ENCODE measurements at places on chromosomes 6 and 20.

GRCh38 chr6:27650620-27651370 is 177.9 kb upstream of the ZNF184 start:
- ATAC-seq: peak; percentile 37

GRCh38 chr20:31475472-31476293 is 595 bp downstream of the REM1 start:
- no peak for ATAC-seq

GRCh38 chr6:168012431-168013249 is 15.2 kb downstream of the KIF25 start:
- ATAC-seq: no peak

GRCh38 chr20:17570347-17571152 is 675 bp downstream of the DSTN start:
- peak; percentile 53 for ATAC-seq

- no peak for ATAC-seq
Observed at GRCh38 chr6:141992109-141992508, 140.6 kb upstream of the GJE1 start.

DNA sequence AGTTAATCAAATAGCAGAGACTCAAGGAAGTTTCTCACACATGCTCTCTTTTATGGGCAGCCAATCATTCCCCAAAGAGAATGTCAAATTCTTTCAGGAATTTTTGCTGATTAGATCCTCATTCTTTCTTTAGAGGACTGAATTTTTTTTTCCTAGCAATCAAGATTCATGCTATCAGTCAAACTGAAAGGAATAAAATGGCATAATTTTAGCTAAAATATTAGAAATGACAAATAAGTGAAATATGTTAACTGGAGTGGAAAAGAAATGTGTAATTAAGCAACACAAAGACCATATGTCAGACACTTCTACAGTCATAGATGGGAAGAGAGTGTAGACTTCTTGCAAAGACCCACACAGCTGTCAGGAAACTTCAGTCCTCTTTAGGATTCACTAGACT is 242.3 kb upstream of the RNF217 start:
- no peak for ATAC-seq

- no peak for ATAC-seq
Observed at GRCh38 chr20:58251348-58251978, 23.0 kb upstream of the ANKRD60 start.

DNA sequence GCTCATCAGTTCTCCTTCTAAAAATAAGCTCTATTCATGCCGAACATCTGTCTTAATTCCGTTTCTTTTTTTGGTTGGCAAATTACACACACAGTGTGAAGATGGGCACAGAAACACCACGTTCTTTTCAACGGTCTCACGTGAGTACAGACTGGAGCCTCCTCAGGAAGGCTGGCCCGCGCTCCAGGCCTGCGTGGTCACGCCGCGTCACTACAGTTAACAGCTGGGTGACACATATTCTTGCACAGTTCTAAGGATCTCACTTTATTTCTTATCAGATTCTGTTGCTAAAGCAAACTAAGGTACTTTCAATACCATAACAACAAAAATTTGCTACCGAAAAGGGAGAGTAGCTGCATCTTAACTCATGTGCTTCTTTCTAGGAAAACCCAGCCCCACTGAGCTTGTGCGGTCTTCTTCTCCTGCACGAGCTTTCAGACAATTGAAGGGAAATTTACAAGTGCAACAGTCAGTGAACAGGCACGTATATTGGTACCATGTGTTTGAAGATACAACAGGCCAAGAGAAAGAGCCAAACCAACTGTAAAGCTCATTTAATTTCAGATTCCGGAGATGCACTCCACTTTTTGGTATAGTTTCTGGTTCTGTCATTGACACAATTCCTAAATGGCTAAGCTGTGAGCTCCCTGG is 55.6 kb upstream of the MPC1 start:
- ATAC-seq: no peak

GRCh38 chr6:159084493-159085091 is 39.8 kb upstream of the TAGAP start:
- ATAC-seq: no peak

DNA sequence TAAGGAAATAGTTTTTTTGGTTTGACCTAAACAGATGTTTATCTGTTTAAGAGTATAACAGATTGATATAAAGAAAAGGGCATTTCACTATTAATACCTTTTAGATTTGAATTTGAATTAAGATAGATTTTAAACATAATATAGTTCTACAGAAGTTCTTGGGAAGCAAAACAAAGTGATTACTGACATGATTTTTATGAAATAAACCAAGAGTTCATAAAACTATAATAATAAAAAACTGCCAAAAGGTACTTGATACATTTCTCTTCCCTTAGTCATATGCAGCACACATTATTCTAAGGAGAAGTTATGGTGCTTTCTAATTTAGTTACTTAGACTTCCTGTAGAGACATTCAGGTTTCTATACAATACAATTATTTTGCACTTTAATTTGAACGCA is 9.6 kb downstream of the STXBP5 start:
- ATAC-seq: no peak

- peak; percentile 76 for ATAC-seq
Observed at GRCh38 chr20:45301824-45302271, 4.8 kb upstream of the RBPJL start.

GRCh38 chr20:53711333-53712211 is 117.9 kb upstream of the ZNF217 start:
- ATAC-seq: no peak

DNA sequence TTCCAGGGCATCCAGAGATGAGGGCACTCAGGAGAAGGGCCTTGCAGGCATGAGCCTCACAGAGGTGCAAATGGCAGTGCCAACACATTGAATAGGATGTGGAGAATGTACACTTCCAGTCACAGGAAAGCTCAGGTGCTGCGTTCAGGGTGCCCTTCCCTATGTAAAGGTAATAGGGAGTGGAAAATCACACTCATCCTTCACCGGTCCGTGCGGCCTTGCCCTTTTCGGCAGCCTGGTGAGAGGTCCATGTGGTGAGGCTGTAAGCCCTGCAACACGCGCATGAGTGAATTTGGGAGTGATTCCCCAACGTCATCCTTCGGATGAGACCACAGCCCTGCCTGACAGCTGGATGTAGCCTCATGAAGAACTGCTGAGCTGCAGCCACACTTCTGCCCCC is 43.0 kb upstream of the RPS6KA2 start:
- ATAC-seq: no peak

GRCh38 chr6:52494298-52495072 is 74.3 kb downstream of the EFHC1 start:
- peak; percentile 22 for ATAC-seq

- ATAC-seq: peak; percentile 72
Observed at GRCh38 chr20:856361-856775, 22.9 kb downstream of the FAM110A start.

- no peak for ATAC-seq
Observed at GRCh38 chr6:95208621-95209020, 368.7 kb upstream of the MANEA start.

- no peak for ATAC-seq
Observed at GRCh38 chr6:81589465-81590313, 162.8 kb downstream of the TENT5A start.

- ATAC-seq: no peak
Observed at GRCh38 chr6:149559389-149559788, 6.8 kb upstream of the GINM1 start.

GRCh38 chr20:62710886-62711702 is 2.5 kb downstream of the NTSR1 start:
- ATAC-seq: peak; percentile 81

DNA sequence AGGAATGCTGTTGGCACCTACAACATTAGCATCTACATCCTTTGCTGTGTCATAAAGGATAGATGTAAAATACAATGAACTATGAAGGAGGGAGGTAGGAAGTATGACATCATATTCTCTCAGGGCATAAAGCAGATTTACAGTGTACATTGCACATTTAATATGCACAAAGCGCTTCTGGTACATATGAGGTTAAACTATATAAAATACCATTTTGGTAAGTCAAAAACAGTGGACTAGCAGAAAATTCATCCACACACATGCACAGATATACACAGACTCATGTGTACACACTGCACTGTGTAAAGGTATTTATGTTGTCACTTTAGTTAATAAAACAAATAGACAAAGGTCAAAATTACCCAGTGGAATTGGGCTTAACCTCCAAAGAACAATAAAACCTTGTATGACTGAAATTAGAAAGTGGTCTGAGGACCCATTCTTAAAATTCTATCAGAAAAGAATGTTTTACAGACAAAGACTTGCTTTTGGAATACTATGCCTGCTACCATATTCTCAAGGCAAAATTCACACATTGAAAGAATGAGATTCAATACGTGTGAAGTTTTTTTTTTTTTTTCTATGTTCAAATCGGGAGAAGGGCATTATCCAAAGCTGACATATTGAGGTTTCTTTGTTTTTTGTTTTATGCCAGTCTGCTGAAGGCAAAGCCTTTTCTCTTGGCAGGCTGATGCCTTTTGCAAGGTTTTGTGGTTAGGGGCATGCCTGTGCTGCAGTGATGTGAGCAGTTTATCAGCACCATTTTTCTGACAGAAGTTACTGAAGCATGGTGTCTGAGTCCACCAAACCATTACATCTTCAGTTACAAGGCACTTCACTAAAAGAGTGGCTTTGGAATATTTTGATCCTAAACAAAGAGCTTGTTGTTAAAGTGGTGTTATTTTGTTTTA is 199.0 kb downstream of the PLCB1 start:
- no peak for ATAC-seq

GRCh38 chr6:38715016-38715689 is at the start of gene DNAH8:
Gene DNAH8, plus strand, starts transcription at chr6:38715311. Its CDS starts 7,499 bp downstream, at chr6:38722810.
- ATAC-seq: peak; percentile 71

DNA sequence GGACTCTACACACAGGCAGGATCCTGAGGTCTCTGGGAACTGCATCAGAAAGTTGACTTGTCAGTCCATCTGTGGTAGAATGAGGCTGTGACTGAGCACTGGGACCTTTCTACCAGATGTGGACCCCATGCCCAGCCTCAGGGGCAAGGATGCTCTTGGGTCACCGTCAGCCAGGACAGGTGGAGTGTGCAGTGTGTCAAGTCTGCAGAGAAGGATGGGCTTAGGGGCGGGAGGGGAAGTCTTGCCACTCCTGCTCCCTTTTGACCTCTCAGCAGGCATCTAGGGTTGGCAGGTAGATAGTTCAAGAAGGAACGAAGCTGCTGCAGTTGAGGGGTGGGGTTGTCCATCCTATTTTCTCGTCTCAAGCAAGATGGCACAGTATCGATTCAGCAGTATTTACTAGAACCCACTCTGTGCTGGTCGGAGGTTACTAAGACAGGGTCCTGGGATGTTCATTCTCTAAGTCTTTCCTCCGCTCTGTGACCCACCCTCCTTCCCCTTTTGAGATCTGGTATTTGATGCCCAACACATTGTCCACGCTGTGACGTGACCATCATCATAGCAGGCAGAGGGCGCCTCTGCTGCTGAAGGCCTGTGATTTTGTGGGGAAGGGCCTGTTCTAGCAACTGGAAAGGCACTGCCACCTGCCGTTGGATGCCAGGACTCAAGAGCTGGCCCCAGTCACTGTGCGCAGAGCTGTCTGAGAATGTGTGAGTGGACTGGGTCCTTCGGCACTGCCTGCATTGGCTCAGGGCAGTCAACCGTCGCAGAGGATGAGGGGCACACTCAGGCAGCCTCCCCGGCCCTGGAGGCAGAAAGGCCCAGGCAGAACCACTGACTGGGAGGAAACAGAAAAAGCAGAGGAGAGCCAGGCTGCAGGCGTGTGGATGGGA is 23.2 kb downstream of the RBCK1 start:
- no peak for ATAC-seq

DNA sequence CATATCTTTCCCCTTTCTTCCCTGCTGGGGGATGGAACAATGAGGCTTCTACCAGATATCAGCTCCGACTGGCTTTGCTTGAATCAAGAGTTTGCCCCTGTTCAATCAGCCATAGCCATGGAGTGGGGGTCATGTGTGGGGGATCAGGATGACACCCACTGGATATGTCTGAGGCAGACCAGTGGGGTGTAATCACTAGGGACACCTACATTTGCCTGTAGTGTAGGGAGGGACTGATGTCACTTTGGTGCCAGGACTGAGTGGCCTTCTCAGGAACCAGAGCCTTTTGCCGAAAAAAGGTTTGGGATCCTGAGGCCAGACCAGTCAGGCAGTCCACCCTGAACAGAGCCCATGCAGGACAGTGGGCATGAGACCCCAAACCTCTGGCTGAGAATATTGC is 1.0 kb downstream of the ITPA start:
- ATAC-seq: no peak

Data from activated T-helper 17 cell treated with anti-CD3 and anti-CD28 coated beads, Interleukin-2, amount 50 U/mL, for 72 hours (primary cell).